ENCODE measurements at places on chromosomes 5 and 9.

DNA sequence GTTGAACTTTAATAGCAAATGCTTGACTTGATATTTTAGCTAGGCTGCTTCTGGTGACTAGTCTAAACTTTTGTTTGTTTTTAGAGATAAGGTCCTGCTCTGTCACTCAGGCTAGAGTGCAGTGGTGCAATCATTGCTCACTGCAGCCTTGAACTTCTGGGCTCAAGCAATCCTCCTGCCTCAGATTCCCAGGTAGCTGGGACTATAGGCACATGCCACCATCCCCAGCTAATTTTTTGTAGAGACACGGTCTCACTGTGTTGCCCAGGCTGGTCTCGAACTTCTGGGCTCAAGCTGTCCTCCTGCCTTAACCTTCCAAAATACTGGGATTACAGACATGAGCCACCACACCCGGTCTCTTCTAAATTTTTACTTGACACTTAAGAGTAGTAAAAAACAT is 20.7 kb downstream of the CDC37L1 start:
- no peak for DNase-seq

DNA sequence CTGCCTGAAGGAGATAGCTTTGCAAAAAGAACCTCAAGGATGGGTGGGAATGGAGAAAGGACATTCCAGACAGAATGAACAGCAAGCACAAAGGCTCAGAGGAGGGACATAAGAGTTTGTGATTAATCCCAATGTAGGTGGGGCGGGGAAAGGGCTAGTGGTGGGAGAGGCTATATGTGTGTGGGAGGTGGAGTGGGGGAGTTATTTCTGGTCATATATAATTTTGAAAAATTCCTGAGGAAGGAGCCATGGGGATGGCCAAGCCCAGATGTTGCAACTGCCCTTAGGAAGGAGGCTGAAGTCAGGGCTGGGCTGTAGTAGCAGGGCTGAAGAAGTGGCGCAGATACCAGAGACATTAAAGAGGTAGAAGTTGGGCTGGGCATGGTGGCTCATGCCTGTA is 13.4 kb upstream of the CCL27 start:
- no peak for DNase-seq

DNA sequence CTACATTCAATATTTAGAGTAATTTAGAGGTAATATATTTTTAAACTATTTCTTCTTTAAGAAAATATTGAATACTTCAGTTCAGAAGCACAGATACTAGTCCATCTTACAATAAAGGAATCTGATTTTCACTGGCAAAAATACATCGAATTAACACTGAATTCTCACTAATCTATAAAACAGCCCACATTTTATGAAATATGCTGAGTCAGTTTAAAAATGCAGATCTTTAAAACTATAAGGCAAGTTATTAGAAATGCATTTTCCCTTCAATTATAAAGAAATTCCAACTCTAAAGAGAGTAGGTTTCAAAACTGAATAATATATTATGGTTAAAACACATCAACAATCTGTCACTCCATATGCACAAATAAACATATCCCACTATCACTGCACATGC is 232.5 kb downstream of the SLF1 start:
- no peak for DNase-seq

- no peak for DNase-seq
These were observed 68.2 kb downstream of the BARX1 start for GRCh38 chr9:93886911-93887310.

GRCh38 chr5:167827766-167828165 is 463.7 kb upstream of the WWC1 start:
- no peak for DNase-seq

DNA sequence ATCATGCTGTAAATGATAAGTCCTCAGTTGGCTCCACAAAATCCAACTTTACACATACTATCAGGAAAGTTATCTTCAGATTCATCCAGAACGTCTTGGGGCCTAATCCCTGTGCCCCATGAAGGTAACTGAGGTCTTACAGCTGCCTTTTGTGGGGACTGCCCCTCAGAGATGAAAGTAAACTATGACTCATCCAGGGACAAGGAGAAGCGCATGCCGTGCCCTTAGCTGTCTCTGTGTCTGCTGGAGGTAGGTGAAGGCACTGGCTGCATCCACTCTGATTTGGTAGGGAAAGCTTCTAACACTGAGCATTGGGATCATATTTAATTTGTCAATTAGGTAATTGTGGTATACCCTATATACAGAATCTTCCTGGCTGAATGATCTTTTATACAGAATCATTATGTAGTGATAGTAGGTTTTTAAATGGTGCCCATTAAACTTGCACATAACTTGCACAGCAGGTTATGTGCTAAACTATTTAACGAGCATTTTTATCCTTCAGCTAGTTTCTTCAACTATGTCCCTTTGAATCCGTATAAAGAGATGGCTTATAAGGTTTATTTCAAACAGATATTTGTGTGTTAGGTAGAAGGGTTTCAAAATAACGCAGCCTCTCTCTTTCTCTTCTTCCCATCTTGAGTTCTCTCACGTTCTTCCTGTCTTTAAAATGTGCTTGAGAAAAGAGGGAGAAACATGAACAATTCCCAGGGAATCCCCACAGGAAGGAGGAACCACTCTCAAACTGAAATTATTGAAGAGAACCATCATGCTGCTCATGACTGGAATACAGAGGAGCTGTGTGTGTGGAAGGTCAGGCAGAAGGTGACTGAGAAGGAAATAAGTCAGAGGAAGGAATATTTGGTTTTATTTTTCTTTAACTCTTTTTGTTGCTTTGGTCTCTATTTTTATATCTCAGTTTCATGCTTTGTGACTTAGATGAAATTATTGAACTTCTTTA is 250.9 kb downstream of the CD180 start:
- DNase-seq = no peak

GRCh38 chr9:137000177-137000930 is 4.0 kb upstream of the CLIC3 start:
- no peak for DNase-seq

GRCh38 chr5:22539762-22540161 is 313.4 kb downstream of the CDH12 start:
- no peak for DNase-seq

GRCh38 chr9:9054354-9054992 is 1254.9 kb upstream of the DMAC1 start:
- no peak for DNase-seq

GRCh38 chr9:106417685-106418084 is 445.3 kb upstream of the ZNF462 start:
- no peak for DNase-seq

DNA sequence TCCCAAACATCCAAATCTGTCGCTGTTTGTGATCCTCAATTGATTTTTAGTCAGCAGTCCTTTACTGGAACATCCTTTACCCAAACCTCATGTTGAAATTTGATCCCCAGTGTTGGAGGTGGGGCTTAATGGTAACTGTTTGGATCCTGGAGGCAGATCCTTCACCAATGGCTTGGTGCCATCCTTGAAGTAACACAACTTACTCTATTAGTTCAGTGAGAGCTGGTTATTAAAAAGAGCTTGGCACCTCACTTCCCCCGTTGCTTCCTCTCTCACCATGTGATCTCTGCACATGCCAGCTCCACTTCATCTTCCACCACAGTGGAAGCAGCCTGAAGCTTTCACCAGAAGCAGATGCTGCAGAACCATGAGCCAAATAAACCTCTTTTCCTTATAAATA is 40.3 kb downstream of the DNAJB5 start:
- no peak for DNase-seq

GRCh38 chr5:58706736-58707135 is 123.9 kb downstream of the RAB3C start:
- DNase-seq = no peak

DNA sequence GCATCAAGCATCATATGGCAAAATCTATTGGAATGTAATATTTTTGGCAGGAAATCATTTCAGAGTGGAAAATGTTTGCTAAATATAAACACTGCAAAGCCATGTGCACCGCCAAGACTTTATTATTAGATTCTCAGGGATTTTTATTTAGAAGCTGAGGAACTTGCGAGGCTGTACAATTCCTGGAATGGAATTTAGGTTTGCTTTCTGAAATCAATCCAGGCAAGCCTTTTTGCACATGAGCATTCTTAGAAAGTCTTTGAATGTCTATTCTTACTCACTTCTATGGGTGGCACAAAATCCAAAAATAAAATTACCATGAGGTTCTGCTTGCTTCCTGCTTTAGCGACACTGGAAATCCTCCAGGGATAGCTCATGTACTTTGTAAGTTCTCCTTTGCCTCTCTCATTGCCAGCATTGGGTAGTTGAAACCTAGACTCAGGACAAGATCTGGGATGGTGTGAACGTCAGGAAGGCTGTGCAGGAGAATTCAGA is 71.5 kb upstream of the PALM2AKAP2 start:
- DNase-seq = no peak

DNA sequence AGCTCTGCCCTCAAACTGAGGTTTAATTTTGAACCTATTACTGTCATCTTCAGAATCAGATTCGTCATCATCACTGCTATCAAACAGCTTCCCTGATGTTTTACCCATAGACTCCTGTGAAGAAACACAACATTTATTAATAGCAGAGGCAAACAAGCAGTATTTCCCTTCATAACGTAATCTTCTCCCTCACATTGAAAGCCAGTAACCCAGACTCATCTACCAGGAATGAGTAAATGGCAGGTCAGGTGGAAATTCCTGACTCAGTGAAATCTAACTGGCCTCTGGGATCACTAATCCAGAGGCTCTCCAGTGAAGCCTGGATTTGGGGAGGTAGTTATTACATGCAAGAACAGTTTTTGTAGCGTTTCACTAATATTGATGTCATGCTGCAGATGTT is 14.6 kb downstream of the NOL8 start:
- no peak for DNase-seq

DNA sequence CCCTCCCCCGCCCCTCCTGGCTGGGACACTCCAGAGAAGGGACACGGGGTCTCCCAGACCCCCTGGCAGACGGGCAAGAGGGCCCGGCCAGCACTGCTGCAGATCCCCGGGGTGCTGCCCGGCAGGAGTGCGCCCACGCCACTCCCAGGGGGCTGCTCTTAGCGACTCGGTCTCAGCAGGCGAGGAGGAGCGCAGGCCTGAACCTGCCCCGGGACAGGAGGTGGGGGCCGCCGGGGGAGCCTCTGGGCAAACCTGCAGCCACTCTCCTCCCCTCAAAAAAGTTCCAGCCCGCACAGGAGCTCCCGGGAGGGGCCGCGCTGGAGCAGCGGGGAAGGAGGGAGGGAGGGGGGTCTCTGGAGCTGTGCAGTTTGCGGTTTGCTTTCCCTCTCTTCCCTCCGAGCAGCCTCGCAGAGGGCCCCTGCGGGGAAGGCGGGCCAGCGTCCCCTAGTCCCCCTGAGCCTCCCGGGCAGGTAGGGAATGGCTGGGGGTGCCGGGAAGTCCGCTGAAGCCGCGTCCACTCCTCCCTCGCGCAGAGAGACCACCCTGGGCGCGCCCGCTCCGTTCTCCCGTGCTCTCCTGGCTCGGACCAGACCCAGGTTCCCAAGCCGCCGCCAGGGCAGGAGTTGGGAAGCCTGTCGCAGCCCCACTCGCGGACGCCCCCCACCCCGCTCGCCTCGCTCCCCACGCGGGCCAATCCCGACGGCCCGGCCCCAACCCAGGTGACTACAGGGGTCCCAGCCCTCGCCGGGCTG is 44.2 kb downstream of the NACC2 start:
- no peak for DNase-seq

- DNase-seq = no peak
These were observed 56.8 kb upstream of the ALDH1B1 start for GRCh38 chr9:38335686-38336085.

DNA sequence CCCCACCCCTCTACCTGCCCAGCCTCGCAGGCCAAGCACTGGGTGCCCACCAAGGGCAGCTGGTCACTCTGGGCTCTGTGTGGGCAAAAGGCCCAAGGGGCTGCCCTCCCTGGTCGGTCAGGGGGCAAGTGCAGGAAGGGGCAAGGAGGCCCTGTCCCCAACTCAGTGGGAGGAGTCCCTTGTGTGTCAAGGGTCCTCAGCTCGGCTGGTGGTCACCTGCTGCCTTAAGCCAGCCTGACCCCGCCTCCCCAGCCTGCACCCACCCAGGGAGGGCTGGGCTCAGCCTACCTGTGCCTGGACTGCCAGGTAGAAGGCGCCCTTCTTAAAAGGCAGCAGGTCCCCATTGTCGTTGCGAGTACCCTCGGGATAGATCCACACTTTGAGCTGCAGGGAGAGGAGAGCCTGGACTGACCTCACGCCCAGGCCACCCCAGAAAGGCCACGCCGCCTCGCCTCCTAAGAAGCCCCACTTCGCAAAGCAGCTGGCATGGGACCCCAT is 10.9 kb downstream of the AGPAT2 start:
- no peak for DNase-seq

GRCh38 chr9:130172161-130172857 is at the start of gene NCS1:
Gene NCS1, plus strand, starts transcription at chr9:130172404. Its CDS starts 260 bp downstream, at chr9:130172664.
- DNase-seq = no peak

DNA sequence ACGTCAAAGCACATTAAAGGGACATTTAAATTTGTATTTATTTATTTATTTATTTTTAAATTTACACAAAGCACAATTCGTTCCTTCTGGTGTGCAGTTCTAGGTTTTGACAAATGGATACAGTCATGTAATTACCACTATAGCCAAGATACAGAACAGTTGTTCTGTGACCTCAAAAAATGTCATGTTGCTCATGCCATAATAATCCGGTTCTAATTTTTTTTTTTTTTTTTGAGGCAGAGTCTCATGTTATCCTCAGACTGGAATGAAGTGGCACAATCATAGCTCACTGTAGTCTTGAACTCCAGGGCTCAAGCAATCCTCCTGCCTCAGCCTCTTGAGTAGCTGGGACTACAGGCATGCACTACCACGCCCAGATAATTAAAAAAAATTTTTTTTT is 7.8 kb downstream of the IGFBPL1 start:
- DNase-seq = no peak

DNA sequence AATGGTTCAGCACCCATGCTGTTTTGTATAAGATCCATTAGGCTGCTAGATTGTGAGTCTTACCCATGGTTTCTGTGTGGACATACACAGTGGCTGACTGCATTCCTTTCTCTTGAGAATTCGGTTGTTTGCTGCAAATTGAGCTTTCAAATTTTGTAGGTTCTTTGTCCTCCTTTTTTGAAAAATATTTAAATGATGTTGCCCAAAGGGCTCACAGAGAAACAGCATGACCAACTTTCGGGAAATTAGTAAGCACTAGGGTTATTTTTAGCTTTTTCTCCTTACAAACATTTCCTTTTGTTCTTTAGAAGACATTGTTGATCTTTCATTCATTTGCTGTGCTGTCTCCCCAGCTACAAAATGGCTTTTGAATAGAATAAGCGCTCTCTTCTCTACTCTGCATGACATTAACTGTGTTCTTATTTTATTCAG is 79.4 kb downstream of the NLN start:
- no peak for DNase-seq

GRCh38 chr5:1536871-1537602 is 13.3 kb upstream of the LPCAT1 start:
- no peak for DNase-seq

DNA sequence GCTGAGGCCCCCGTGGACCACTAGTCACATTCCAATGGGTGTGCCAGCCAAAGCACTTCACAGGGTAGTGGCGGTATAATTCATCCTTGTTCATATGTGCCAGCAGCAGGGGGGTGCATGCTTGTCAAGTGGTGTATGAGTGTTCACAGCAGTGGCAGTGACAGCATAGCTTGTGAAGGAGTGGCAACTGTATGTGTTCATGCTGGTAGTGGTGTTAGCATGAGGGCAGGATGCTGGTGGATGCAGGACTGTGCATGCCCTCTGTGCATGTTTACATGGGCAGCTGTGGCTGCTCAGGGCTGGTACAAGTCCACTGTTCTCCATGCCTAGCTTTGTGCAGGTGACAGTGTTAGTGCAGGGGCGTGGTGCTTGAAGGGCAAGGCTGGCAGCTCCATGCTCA is 253.4 kb upstream of the DMAC1 start:
- DNase-seq = no peak

GRCh38 chr5:4862500-4862899 is 277.6 kb upstream of the ADAMTS16 start:
- peak; percentile 17 for DNase-seq

GRCh38 chr9:98925956-98926355 is 17.8 kb upstream of the COL15A1 start:
- DNase-seq = no peak
